ENCODE measurements at places on chromosomes 12 and 14.
A peak's percentile ranks its signal among the peaks of the same experiment; 100 is the strongest.

GRCh38 chr12:119088685-119089379 lies 89.9 kb upstream of the HSPB8 start:
- DNase-seq, result no peak

DNA sequence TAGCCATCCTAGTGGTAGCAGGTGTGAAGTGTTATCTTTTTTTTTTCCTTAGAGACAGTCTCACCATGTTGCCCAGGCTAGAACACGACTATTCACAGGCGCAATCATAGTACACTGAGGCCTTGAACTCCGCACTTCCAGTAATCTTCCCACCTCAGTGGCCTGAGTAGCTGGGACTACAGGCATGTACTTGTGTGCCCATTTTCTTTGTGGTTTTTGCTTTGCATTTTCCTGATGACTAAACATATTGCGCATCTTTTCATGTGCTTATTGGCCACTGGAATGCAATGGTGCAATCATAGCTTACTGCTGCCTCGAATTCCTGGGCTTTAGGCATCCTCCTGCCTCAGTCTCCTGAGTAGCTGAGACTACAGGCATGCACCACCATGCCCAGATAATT lies 33.3 kb upstream of the GCH1 start:
- no peak for DNase-seq

GRCh38 chr14:71117839-71118743 lies 210.8 kb downstream of the PCNX1 start:
- peak; percentile 92 for DNase-seq

DNA sequence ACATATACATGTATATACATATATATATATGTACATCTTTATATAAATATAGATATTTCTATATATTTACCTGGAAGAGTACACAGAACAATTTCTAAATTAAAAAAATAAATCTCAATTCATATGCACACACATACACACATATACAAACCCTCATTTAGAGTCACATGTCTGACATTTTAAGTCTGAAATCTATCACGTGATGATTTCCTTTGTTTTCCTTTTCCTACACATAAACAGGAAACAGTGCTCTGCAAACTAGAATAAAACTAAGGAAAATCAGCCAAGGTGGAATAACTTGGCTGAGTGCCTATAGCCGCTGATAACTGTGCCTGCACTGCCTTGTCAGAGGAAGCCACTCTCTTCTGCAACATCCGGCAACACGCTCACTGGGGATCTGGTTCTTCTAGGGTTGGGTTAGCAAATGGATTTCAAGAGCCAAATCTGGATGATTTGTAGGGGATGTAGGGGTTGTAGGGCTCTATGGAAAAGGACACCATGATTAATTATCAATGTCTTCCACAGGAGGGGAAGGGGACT lies 480.7 kb downstream of the TMEM132D start:
- DNase-seq, result no peak

DNA sequence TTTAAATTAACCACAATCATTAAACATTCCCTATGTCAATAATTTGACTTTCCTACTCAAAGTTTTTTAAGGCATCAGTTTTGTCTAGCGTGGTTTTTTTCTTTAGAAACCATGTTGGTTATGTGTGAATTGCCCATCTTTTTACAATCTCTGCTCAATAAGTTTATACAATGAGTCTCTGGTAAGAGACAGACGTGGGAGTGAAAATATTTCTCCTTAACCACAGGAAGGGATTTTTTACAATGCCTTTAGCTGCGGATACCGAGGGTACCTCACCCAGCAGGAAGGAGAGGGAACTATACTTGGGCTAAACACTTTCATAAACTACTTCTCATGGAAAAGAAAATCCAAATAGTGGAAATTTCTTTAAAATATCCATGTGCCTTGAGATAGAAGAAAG lies 191.4 kb upstream of the BCL2L14 start:
- peak; percentile 67 for DNase-seq

DNA sequence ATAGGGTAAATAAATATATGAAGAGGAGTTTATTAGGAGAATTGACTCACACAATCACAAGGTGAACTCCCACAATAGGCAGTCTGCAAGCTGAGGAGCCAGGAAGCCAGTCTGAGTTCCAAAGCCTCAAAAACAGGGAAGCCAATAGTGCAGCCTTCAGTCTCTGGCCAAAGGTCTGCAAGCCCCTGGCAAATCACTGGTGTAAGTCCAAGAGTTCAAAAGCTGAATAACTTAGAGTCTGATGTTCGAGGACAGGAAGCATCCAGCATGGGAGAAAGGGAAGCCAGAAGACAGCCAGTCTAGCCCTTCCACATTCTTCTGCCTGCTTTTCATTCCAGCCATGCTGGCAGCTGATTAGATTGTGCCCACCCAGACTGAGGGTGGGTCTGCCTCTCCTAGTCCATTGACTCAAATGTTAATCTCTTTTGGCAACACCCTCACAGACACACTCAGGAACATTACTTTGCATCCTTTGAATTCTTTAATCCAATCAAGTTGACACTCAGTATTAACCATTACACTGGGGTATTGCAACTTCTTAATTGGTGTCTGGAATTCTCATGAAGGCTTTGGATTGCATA lies 736.5 kb upstream of the LMO3 start:
- DNase-seq, result no peak

- no peak for DNase-seq
These were observed 210.8 kb upstream of the BTG1 start for GRCh38 chr12:92356425-92356824.

Data from M059J (cell line).